ENCODE measurements at places on chromosomes 1 and 21. TPM values are rescaled to one million over a fixed set of nuclear protein-coding genes. Genes with fewer than 3 reads are reported as not detected.
A peak's percentile ranks its signal among the peaks of the same experiment; 100 is the strongest.

- no peak overlapping the region for H3K27ac ChIP-seq
- H3K4me3 ChIP-seq, result no peak overlapping the region
- DNase-seq, result no peak
Observed at GRCh38 chr21:26798856-26799751, 46.1 kb downstream of the ADAMTS1 start.

Gene LRRC8D
- 36.6 TPM for total RNA-seq

GRCh38 chr21:41593051-41593759 is 85.2 kb upstream of the TMPRSS2 start:
- peak overlapping the region; percentile 48 for H3K27ac ChIP-seq
- no peaks in the 10 kb centered on the region for H3K4me1 ChIP-seq
- no peak overlapping the region for H3K4me3 ChIP-seq
- no peaks in the 10 kb centered on the region for H3K27me3 ChIP-seq

DNA sequence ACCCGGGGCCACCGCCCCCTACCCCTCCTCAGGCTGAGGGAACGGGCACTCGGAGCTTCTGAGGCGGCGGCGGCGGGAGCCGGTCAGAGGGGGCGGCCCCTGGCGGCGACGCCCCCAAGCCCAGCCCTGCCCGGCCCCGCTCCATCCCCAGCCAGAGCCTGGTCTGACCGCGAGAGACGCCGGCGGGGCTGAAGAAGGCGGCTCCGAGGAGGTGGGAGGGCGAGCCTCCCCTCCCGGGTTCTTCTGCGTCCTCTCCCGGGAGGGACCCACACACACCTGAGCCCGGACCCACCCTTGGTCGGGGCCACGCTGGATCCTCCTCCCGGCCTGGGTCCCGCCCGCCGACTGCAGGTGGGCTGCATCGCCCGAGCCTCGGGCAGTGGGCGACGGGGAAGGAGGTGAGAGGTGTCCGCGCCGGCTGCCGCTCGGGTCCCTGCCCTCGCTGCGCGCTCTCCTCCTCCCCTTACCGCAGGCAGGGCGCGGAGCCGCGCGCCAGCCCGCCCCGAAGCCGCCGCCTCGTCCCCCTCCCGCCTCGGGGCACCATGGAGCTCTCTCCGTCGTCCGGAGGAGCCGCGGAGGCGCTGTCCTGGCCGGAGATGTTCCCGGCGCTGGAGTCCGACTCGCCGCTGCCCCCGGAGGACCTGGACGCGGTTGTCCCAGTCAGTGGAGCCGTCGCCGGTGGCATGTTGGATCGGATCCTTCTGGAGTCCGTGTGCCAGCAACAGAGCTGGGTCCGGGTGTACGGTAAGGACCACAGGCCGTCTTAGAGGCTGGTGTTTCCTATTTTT is at the start of gene RASAL2:
RASAL2 (plus strand) TSS at position 154 of the 788 bp plus-strand sequence; CDS start at position 543, 389 bp downstream.
- DNase-seq, result peak; percentile 82
- peak within 1 kb of the TSS; percentile 97 for H3K4me3 ChIP-seq
- H3K36me3 ChIP-seq, result no peaks in the 10 kb centered on the region
- H3K4me1 ChIP-seq, result peaks cover 15% of the 10 kb centered on the region
- H3K27me3 ChIP-seq, result no peaks in the 10 kb centered on the region

GRCh38 chr1:11438996-11439395 is 40.0 kb upstream of the DISP3 start:
- no peaks in the 10 kb centered on the region for H3K36me3 ChIP-seq
- no peaks in the 10 kb centered on the region for H3K27me3 ChIP-seq
- DNase-seq, result no peak
- H3K4me3 ChIP-seq, result no peak overlapping the region
- no peak overlapping the region for H3K27ac ChIP-seq
- H3K4me1 ChIP-seq, result no peaks in the 10 kb centered on the region

Gene MYOM3
- 13.5 TPM for total RNA-seq

Gene LINGO4
- 0.41 TPM for total RNA-seq

Gene HHIPL2
- 0.09 TPM for total RNA-seq

- no peaks in the 10 kb centered on the region for H3K27me3 ChIP-seq
- no peak for DNase-seq
- no peaks in the 10 kb centered on the region for H3K36me3 ChIP-seq
- H3K4me3 ChIP-seq, result no peak overlapping the region
- H3K27ac ChIP-seq, result no peak overlapping the region
Observed at GRCh38 chr1:206144605-206145004, 27.4 kb upstream of the AVPR1B start.

GRCh38 chr1:116503546-116504307 is 67.1 kb downstream of the CD58 start:
- H3K4me3 ChIP-seq, result no peak overlapping the region
- no peaks in the 10 kb centered on the region for H3K36me3 ChIP-seq
- H3K27me3 ChIP-seq, result no peaks in the 10 kb centered on the region
- H3K27ac ChIP-seq, result no peak overlapping the region

Gene WDR64
- not detected for total RNA-seq

GRCh38 chr1:112304612-112305011 is 91.4 kb upstream of the CTTNBP2NL start:
- H3K4me3 ChIP-seq, result no peak overlapping the region
- no peaks in the 10 kb centered on the region for H3K27me3 ChIP-seq
- no peaks in the 10 kb centered on the region for H3K4me1 ChIP-seq

DNA sequence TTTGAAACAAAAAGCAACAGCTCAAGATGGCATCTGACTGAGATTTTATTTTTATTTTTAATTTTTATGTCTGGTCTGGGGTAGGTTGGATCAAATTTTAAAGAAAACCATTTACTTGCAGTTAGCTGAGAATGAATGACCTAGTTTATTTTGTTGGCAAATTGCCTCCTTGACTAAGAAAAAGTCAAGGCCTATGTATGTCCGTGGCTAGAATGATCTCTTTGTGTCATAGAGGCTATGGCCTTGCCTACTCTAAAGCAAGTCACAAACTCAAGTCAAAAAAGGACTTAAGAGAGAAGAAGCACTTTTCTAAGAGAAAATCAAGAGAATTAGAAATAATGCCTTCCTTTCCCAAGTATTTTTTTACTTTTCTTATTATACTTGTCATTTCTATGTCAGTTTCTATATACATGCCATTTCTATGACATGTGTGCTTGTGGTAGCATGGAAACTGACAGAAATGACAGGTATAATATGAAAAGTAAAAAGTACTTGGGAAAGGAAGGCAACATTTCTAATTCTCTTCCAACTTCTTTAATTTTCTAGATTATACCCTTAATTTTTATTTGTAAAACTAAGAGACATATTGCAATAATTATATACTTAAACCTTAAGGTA is 136.7 kb downstream of the CENPF start:
- no peak for DNase-seq
- H3K4me1 ChIP-seq, result no peaks in the 10 kb centered on the region
- H3K36me3 ChIP-seq, result no peaks in the 10 kb centered on the region
- H3K4me3 ChIP-seq, result no peak overlapping the region
- no peak overlapping the region for H3K27ac ChIP-seq

Gene OR10R2
- not detected for total RNA-seq

GRCh38 chr1:228013935-228014930 is 7.4 kb downstream of the WNT3A start:
- no peaks in the 10 kb centered on the region for H3K4me1 ChIP-seq
- H3K36me3 ChIP-seq, result no peaks in the 10 kb centered on the region
- H3K4me3 ChIP-seq, result no peak overlapping the region
- no peak overlapping the region for H3K27ac ChIP-seq
- peak; percentile 5 for DNase-seq
- H3K27me3 ChIP-seq, result peaks cover 3% of the 10 kb centered on the region

- DNase-seq, result no peak
- no peaks in the 10 kb centered on the region for H3K4me1 ChIP-seq
- no peak overlapping the region for H3K27ac ChIP-seq
- H3K36me3 ChIP-seq, result no peaks in the 10 kb centered on the region
- H3K27me3 ChIP-seq, result no peaks in the 10 kb centered on the region
Observed at GRCh38 chr1:81174811-81175476, 625.8 kb upstream of the ADGRL2 start.

DNA sequence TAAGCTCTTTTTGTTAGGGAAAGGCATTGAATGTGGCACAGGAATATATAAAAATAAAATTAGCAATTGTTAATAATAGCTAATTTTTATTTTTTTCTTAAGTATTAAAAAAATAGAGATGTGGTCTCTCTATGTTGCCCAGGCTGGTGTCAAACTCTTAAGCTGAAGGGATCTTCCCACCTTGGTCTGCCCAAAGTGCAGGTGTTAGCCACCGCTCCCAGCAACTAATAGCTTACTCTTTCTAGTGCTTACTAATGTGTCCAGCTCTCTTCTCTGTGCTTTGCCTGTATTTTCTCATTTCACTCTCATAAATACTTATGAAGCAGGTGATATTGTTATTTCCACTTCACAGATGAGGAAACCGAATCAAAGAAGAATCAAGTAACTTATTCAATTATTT is 13.4 kb upstream of the IL24 start:
- no peak for DNase-seq
- no peaks in the 10 kb centered on the region for H3K4me1 ChIP-seq
- H3K27me3 ChIP-seq, result no peaks in the 10 kb centered on the region

- H3K27me3 ChIP-seq, result no peaks in the 10 kb centered on the region
- H3K4me3 ChIP-seq, result no peak overlapping the region
- DNase-seq, result no peak
- no peak overlapping the region for H3K27ac ChIP-seq
- H3K36me3 ChIP-seq, result no peaks in the 10 kb centered on the region
Observed at GRCh38 chr1:67345556-67345955, 37.9 kb downstream of the IL12RB2 start.

DNA sequence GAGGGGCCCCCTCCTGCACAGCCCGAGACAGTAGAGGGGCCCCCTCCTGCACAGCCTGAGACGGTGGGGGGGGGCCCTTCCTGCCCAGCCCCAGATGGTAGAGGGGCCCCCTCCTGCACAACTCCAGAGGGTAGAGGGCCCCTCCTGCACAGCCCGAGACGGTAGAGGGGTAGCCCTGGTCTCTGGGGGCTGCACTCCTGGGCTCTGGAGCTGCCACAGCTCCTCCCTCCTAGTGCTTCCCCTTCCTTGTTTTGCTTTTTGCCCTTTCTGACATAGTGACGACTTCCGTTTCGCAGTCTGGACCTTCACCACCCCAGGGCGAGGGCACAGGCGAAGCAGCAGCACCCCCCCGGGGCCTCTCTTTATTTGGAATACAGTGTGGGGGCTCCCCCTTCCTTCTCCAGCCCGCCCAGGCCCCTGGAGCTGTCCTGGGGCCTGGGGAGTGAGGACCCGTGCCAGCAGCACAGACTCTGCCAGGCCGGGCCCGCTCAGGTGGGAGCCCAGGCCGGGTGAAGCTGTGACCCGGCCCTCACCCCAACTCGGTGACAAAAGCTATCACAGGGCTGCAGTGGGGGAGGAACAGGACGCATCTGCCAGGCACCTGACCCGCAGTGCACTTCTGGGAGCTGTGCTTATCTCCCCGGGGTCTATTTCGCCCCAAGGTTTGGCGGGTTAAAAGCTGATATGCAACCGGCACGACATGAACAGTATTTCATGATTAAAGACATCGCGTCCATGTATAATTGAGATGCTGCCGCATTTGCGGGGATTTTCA is 1.1 kb upstream of the PRXL2B start:
- peaks cover 18% of the 10 kb centered on the region for H3K4me1 ChIP-seq
- H3K36me3 ChIP-seq, result no peaks in the 10 kb centered on the region
- H3K27me3 ChIP-seq, result no peaks in the 10 kb centered on the region
- peak; percentile 77 for DNase-seq
- peak overlapping the region; percentile 74 for H3K4me3 ChIP-seq
- peak overlapping the region; percentile 95 for H3K27ac ChIP-seq

- no peak overlapping the region for H3K4me3 ChIP-seq
- no peaks in the 10 kb centered on the region for H3K36me3 ChIP-seq
- no peaks in the 10 kb centered on the region for H3K4me1 ChIP-seq
- H3K27ac ChIP-seq, result no peak overlapping the region
- DNase-seq, result no peak
- H3K27me3 ChIP-seq, result no peaks in the 10 kb centered on the region
Observed at GRCh38 chr1:231970684-231971083, 344.1 kb downstream of the DISC1 start.

Gene F13B
- total RNA-seq, result not detected

DNA sequence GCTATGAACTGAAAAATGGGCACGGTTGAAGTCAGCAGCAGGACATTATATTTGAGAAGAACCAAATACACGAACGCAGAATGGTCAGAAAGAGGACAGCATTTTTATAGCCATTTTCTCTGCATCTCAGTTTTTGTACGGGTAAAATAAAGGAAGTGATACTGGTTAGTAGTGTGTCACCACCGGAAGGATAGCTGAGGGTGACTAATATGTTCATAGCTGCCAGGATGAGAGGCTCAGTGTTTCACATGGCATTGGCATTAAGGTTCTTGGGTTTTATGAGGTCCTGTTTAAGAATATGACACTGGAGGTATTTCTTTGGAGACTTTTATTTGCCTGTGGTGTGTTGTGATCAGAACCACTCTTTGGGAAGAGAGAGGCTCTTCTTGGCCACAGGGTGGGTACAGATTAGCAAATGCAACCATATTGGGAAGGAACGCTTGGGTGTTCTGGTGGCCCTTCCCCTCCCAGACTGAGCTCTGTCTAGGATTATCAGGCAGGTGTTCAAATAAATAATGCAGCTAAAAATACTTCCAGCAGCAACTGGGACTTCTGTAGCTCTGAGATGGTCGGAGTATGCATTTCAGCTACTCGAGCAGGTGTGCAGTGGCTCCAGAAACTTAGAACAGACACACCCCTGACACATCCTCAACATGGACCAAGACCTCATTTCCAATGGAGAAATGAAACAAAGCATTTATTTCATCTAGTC is 158.2 kb downstream of the PBX1 start:
- no peaks in the 10 kb centered on the region for H3K27me3 ChIP-seq
- H3K4me3 ChIP-seq, result no peak overlapping the region
- H3K4me1 ChIP-seq, result peaks cover 21% of the 10 kb centered on the region
- H3K27ac ChIP-seq, result no peak overlapping the region

Gene CAPN9
- total RNA-seq, result 0.41 TPM

GRCh38 chr1:115828101-115829022 is 12.6 kb downstream of the NHLH2 start:
- H3K4me3 ChIP-seq, result peak overlapping the region; percentile 66
- peak; percentile 67 for DNase-seq
- peaks cover 11% of the 10 kb centered on the region for H3K27me3 ChIP-seq
- no peaks in the 10 kb centered on the region for H3K36me3 ChIP-seq
- no peak overlapping the region for H3K27ac ChIP-seq

- H3K36me3 ChIP-seq, result no peaks in the 10 kb centered on the region
- no peaks in the 10 kb centered on the region for H3K4me1 ChIP-seq
- no peak for DNase-seq
- H3K27ac ChIP-seq, result no peak overlapping the region
- H3K4me3 ChIP-seq, result no peak overlapping the region
Observed at GRCh38 chr1:5576673-5577065, 415.6 kb downstream of the NPHP4 start.

DNA sequence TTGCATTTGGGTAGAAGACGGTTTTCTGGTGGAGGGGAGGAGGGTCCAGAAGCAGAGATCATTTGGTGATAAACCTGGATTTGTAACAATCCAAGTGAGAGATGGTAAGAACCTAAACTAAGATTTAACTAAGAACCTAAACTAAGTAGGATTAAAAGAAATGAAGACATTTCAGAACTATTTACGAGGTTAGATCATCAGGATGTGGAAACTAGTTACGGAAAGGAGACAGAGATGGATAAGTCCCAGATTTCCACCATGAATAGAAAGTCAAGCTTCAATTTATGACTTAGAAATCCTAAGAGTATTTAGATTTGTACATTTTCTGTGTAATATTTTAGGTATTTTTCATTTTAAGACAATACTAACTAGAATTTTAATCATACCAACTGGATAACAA is 86.3 kb downstream of the SEC16B start:
- no peak overlapping the region for H3K4me3 ChIP-seq
- H3K27ac ChIP-seq, result no peak overlapping the region
- no peak for DNase-seq
- H3K27me3 ChIP-seq, result no peaks in the 10 kb centered on the region
